ENCODE measurements at places on chromosomes 11 and 22.

DNA sequence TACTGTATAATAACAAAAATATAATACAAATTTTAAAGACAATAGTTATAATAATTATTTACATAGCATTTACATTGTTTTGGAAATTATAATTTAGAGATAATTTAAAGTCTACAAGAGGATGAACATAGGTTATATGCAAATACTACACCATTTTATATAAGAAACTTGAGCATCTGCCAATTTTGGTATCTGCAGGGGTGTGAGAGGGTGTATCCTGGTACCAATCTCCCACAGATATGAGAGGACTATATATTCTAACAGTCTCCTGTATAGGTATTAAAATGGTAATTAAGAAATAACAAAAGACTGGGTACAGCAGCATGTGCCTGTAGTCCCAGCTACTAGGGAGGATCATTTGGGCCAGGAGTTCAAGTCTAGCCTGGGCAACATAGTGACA lies 134.4 kb downstream of the APOL5 start:
- DNase-seq, result no peak

DNA sequence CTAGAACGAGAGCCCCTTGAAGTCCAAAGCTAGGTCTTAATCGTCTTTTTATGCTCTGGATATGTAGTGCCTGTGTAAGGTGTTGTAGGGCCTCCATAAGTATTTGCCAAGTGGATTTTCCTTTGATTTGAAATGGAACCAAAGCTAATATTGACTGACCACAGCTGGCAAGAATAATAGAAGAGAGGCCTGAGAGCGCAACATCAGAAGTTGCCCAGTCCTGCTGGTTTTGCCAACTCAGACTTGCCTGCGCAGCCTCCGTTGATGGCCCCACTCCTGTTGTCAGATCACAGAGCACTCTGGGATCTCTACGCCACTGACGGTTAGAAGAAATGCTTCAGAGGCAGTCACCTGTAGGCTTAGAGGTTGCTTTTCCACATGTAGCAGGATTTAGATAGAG lies 251.2 kb downstream of the TENM4 start:
- no peak for DNase-seq

DNA sequence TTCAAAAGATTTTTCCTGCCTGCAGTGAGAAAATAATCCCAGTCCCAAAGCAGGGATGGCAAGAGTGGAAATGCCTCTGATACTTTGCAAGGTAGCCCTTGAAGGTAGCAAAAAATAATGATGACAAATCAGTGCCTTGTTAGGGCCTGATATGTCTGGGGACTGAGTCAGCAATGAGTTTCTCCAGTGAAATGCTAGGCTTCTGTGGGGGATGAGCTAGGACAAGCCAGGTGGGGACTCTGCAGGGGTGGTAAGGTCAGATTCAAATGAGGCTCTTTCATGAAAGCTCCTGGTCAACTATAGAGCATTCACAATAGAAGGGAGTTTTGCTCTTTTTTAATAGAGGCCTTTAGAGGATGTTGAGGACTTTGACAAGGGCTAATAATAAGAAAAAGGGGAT lies 77.7 kb downstream of the ME3 start:
- no peak for DNase-seq

GRCh38 chr11:91997226-91997625 lies 227.4 kb upstream of the FAT3 start:
- peak; percentile 59 for DNase-seq

GRCh38 chr11:74754507-74755252 lies 6.0 kb downstream of the RNF169 start:
- no peak for DNase-seq

GRCh38 chr11:77418971-77419597 lies 54.8 kb downstream of the PAK1 start:
- DNase-seq, result no peak

- no peak for DNase-seq
These were observed 370.2 kb downstream of the CTTN start for GRCh38 chr11:70768346-70769095.

- DNase-seq, result no peak
These were observed 14.2 kb downstream of the MADD start for GRCh38 chr11:47284151-47284550.

DNA sequence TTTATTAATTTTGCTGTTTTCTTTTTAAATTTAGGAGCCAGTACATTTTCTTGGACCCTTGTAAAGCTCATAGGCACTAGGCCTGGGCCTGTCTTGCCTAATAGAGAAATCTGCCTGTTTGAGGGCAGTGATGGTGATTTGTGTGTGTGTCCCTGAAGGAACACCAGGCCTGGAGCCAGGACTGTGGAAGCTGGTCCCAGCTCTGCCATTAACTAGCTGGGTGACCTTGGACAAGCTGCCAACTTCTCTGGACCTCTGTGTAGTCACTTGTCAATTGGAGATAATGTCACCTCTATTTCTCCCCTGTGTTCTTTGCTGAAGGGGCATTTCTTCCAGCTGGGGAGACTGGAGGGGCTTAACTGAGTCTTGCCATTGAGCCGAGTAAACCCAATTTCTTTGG lies 16.0 kb upstream of the FTH1 start:
- no peak for DNase-seq

DNA sequence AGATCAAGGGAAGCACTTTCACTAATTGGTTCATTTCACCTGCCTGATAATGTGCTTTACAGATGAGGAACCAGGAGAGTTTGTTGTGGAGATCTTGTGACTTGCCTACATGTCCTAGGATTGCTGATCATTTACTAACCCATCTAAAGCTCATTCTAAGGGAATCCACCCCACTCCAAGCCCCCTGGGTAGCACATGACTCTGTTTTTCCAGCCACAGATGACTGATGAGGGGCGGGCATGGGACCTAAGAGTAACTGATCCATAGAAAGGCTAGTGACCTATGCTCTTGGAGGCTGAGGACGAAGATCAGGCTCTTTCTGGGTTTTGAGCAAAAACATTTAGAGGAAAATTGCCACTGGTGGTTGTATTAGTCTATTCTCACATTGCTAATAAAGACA lies 378.1 kb downstream of the CADM1 start:
- no peak for DNase-seq

DNA sequence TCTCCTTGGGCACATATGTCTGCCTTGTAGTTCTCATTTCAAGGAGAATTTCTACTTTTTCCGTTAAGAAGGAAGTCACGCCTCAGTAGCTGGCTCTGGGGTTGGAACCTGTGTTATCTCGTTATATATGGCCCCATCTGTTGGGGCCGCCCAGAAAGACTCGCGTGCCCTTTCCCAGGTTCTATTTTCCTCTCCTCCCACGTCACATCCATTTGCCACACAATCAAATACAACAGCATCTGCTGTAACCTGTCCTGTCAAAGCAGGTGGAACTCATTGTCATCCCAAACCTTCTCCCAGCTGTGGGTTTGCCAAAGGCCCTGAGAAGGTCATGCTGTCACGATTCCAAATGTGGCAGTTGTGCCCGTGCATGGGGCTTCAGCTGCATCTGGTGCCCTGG lies 213.1 kb upstream of the ZBED5 start:
- DNase-seq, result peak; percentile 40

- no peak for DNase-seq
These were observed 56.9 kb downstream of the ME3 start for GRCh38 chr11:86615487-86615886.

DNA sequence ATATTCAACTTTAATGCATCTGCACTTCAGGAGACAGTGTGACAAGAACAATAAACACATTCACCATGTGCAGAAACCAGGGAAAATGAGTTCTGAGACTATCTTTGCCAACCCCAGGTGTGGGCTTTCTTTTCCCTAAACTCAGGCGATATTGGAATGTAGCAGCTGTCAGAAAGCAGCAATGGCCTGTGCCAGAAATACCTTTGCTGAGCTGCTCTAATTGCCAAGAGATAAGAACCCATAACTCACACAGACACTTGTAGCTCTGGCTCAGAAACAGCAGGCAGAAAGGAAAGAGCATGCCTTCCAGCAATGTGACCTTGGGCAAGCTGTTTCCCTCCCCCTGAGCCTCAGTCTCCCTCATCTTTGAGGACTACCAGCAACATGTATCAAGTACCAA lies 77.6 kb downstream of the PLEKHA7 start:
- no peak for DNase-seq

GRCh38 chr22:47061226-47061625 lies 298.8 kb downstream of the TBC1D22A start:
- DNase-seq, result no peak

- DNase-seq, result no peak
These were observed 2.1 kb downstream of the SSTR3 start for GRCh38 chr22:37210041-37210803.

GRCh38 chr11:13965337-13965736 lies 2.8 kb downstream of the SPON1 start:
- no peak for DNase-seq

DNA sequence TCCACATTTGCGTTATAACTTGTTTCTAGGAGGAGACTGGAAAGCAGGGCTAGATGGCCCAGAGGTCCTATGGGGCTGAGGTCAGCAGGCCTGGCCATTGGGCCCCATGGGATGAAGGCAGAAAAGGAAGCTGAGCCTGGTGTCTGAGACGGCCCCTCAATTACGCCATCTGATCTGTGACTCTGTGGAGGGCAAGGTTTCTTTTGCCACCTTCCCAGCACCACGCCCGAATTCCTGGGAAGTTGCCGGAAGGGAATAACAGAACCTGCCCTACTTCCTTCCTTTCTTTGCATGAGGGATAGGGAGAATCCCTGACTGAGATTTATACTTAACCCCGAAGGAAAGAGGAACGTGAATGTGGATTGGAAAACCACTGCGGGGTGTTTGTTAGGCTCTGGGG lies 118.1 kb downstream of the MPPED1 start:
- DNase-seq, result no peak

GRCh38 chr11:36141196-36141953 lies 147.8 kb downstream of the COMMD9 start:
- DNase-seq, result no peak

DNA sequence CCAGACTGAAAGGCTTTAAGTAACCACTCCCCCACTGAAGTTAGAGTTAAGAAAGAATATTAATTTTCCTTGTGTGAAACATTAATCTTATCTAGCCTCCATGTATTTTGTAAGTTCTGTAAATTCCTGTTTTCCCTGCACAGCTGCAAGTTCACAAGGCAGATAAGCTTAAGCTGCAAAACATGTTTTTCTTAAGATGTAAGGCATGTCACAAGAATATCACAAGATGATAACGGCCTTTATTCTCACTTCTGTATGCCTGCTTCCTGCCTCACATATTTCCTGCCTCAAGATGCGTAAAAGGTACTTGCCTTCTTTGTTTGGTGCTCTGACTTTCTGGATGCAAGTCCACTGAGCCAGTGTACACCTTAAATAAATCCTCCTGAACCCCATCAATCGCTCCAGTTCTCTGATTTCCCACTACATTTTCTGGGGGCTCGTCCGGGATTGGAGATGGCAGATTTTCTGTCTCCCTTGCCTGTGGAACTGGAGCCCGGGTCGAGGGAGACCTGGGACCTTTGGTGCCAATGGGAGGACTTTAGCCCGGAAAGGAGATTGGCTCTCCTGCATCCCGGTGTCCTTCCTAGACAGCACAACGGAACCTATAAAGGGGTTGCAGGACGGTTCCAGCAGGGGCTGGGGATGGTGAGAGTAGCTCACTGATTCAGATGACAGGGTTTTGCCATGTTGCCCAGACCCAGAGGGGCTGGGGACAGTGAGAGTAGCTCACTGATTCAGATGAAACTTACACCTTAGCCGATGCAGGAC lies 30.2 kb downstream of the PPARA start:
- no peak for DNase-seq

DNA sequence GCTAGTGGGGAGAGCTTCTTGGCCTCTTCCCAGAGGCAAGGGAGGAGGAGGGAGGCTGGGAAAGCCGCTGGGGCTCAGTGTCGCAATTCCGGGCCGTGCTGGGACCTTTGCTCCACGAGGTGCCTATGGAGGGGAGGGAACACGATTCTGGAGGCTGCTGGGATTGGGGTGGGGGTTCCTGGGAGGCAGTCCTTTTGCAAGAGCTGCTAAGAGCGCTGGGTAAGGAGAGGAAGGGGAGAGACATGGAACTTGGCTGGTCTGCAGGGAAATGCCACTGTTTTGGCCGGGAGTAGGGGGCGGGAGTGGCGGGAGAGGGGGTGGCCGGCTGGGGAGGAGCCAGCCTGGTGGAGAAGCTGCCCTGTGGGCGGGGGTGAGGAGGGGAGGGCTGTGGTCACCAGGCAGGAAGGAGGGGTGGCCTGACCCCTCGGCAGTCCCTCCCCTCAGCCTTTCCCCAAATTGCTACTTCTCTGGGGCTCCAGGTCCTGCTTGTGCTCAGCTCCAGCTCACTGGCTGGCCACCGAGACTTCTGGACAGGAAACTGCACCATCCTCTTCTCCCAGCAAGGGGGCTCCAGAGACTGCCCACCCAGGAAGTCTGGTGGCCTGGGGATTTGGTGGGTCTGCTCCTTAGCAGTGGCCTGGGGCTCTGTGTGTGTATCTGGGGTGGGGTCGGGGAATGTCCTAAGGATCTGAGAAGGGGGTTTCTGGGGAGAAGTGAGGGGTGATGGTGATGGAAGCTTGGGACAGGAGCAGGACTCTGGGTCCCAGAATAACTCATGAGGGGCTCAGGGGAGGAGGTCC lies at the start of gene NR1H3:
Gene NR1H3 (plus strand): TSS at position 480 of the 800 bp plus-strand sequence. CDS start 1,221 bp downstream, outside the sequence.
- peak; percentile 89 for DNase-seq

DNA sequence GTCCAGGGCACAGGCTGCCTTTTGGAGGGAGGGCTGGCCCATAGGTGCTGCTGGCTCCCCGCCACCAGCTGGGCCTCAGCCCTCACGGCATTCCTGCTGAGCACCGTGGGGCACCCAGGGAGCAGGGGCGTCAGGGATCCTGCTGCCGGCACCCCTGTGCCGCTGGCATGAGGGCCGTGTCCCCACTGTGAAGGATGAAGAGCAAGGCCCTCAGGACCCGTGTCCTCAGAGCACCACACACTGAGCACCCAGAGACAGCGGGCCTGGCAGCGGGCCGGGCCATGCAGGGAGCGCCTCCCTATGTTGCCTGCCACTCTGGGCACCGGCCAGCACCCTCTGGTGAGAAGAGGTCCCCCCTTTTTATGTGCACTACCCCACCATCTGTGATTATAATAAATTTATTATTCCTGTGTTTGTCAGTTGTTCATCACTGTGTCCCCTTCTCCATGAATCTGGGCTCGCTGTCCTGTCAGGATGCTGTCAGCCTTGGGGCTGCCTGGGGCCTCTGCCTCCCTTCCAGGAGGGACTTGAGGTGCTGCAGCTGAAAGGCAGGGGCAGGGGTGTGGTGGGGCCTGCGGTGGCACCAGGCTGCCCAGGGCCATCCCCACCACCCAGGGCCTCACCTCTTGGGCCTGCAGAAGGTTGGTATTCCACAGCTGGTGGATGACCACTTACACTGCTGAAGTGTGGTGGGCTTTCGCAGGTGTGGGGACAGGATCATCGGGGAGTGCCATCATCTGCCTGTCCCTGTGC lies 80.0 kb downstream of the MED15 start:
- no peak for DNase-seq

DNA sequence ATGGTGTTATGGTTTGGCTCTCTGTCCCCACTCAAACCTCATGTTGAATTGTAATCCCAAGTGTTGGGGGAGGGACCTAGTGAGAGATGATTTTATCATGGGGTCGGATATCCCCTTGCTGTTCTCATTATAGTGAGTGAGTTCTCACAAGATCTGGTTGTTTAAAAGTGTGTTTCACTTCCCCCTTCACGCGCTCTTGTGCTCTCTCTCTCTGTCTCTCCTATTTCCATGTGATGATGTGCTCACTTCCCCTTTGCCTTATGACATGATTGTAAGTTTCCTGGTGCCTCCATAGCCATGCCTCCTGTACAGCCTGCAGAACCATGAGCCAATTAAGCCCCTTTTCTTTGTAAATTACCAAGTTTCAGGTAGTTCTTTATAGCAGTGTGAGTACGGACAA lies 765.1 kb downstream of the KCNA4 start:
- DNase-seq, result no peak

- peak; percentile 82 for DNase-seq
These were observed 67.4 kb downstream of the ENDOD1 start for GRCh38 chr11:95156916-95157541.

GRCh38 chr22:25137577-25138525 lies 61.8 kb upstream of the CRYBB3 start:
- no peak for DNase-seq

- DNase-seq, result no peak
These were observed 7.8 kb downstream of the BIRC3 start for GRCh38 chr11:102325088-102325487.

All from right hindlimb (tissue), 1 donor.